Activated naive CD4-positive, alpha-beta T cell (primary cell): ENCODE measurements at places on chromosomes 6 and 20.

DNA sequence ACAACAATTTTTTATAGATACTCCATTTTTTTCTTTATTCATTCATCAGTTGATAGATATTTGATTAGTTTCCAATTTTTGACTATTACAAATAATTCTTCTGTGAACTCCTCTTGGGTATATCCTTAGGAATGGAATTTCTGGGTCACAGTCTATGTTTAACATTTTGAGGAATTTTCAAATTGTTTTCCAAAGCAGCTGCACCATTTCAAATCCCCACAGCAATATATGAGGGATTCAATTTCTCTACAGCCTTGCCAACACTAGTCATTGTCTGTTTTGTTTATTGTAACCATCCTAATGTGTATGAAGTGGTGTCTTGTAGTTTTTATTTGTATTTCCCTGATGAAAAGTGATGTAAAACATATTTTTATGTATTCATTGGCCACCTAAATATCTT is 320.3 kb upstream of the DEFB112 start:
- no peak for DNase-seq

- DNase-seq, result no peak
Observed at GRCh38 chr20:14829906-14830305, 492.5 kb upstream of the FLRT3 start.

DNA sequence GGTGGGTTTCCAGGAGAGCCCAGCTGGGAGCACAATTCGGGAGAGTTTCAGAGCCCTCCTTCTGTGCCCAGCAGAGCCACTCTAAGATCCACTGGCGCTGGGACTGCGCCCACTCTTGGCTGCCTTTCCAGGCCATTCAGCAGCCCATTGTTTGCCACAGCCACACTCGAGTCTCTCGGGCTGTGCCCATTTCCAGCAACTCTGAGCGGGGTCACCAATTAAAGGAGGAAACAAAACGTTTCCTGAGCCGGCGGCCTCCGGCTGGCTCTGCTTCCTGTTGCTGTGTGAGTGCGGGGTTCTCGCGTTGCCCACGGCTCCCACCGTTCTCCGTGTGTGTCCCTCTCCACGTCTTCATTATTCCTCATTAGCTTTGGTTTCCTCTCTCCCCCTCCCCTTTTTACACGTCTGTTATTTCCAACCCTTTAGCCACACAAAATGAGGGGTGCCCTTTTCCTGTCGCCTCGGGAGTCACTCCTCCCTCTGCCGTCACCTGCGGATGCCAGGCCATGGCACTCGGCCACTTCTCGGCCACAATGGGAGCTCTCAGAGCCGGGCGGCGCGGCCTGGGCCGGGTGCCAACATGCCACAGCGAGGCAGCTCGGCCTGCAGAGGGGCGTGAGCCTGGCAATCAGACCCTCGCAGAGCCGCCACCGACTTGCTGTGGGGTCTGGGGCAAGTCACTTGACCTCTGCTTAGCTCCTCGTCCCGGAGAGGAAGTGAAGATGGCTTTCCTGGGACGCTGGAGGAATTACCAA is 94.3 kb upstream of the NKX2-2 start:
- no peak for DNase-seq

DNA sequence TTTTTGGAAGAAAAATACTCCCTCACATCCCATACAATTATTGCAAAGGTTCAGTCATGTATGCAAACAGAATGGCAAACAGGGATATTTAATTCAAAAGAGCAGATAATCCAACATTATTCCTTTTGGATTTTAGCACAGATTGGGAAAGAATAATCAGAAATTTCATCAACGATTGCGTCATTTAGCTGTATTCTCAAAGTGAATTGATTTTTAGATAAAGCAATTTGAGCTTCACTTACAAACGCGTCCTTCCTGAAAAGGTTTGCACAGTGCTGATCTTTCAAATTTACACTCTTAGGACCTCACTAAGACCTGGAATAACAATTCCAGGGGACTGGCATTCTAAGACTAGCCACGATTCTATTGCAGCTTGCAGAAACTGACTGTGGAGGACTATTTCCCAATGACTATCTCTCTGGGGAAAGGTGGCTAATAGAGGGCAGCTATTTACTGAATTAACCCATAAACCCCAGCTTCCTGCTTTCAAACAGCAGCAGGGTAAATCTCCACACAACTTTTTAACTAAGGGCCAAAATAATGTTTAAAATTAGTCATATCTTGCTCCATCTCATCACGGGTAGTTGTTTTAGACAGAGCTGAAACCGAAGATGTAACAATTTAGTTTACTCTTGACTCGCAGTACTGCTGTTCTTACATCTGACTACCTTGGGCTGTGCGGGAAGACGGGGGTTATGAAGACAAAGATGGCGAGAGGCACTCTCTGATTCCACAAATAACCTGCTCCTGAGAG is 131.2 kb upstream of the FAM184A start:
- no peak for DNase-seq

DNA sequence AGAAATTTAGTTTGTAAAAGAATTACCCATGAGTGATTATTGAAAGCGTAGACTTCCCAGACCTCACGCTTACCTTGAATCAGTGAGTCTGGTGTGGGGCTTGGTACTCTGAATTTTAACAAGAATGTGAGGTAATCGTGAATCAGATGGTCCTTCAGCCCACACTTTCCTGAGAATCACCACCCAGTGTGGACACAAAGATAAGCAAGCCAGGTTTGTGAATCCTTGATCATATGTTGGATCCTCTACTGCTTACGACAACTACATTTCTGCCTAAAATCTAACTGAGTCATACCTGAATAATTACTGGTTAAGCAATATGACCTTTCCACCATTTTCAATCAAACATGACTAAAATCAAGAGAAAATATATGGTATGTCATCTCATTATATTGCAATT is 589.3 kb downstream of the TFAP2A start:
- no peak for DNase-seq

DNA sequence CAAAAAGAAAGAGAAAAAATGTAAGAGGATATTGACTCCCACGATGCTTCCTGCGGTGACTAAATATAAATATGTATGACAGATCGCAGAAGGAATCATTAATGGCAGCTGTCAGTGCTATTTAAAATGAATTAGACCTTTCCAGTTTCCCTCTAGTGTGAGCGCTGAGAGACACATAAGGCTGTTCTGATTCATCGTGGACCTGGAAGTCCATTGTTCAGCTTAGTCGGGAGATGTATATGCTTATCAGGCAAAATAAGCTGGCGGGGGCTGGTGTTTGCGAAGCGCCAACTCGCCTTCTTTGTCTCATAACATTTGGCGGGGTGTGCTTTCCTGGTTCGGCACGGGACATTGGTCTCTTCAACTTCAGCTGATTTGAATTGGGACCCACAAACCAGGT is 95.4 kb downstream of the CDH4 start:
- no peak for DNase-seq

- no peak for DNase-seq
Observed at GRCh38 chr6:165092881-165093595, 216.4 kb downstream of the C6orf118 start.

DNA sequence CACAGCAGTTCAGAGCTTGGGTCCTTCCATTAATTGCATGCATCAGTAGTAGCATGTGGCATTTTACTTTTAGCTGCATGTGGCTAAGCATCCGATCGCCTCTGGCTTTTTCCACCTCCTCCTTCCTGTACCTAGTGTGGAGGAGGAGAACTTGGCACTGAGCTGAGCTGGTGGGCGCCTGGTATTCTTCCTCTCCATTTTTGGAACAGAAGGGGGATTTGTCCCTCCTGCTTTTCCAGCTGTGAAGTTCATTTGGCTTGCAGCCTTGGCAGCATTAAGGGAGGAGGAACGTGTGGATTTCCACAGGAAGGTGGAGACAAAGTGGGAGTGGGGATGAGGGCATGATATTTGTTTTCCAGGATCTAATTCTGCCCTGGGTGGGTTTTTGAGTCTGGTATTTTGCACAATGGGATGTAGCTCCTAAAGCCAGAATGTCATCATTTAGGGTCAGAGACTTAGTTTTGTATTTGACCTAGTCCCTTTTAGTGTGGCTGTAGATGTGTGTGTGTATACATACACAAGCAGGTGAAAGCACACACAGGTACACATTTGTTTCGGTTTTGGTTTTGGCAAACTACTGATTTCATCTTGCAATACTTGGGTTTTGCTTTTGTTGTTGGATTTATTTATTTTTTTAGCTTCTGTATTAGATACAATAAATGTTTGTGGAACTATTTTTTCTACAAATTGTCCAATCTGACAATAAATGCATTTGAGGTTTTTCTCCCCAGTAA is 90.0 kb downstream of the SASH1 start:
- DNase-seq, result no peak

DNA sequence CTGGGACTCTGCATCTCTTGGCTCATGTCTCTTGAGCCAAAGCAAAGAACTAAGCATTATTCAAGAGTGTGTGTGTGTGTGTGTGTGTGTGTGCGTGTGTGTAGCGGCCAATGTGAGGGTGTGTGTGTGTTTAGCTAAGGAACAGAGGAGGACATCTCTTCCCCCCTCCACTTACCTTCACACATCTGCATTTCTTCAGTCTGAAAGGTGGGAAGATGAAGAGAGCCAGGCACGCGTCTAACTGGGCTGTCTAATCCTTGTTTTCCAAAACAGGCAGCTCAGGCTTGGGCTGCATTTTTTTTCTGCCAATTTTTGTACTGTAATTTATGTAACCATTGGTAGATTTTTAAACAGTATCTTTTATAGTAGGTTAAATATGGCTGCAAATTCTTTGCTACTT is 59.5 kb downstream of the NDUFAF5 start:
- no peak for DNase-seq

- no peak for DNase-seq
Observed at GRCh38 chr20:57785061-57785460, 75.2 kb upstream of the PMEPA1 start.

GRCh38 chr6:149231778-149232177 is 85.7 kb upstream of the TAB2 start:
- DNase-seq, result no peak

DNA sequence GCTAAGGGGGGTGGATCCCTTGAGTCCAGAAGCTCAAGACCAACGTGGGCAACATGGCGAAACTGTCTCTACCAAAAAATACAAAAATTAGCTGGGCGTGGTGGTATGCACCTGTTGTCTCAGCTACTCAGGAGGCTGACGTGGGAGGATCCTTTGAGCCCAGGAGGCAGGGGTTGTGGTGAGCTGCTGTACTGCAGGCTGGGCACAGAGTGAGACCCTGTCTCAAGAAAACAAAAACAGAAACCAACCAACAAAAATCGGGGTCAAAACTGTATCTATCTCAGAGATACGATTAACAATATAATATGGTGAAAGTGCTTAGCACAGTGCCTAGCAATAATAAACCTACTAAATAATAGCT is 20.7 kb upstream of the BCAS1 start:
- DNase-seq, result no peak
